ENCODE measurements at places on chromosomes 5 and 9.
A peak's percentile ranks its signal among the peaks of the same experiment; 100 is the strongest.

DNA sequence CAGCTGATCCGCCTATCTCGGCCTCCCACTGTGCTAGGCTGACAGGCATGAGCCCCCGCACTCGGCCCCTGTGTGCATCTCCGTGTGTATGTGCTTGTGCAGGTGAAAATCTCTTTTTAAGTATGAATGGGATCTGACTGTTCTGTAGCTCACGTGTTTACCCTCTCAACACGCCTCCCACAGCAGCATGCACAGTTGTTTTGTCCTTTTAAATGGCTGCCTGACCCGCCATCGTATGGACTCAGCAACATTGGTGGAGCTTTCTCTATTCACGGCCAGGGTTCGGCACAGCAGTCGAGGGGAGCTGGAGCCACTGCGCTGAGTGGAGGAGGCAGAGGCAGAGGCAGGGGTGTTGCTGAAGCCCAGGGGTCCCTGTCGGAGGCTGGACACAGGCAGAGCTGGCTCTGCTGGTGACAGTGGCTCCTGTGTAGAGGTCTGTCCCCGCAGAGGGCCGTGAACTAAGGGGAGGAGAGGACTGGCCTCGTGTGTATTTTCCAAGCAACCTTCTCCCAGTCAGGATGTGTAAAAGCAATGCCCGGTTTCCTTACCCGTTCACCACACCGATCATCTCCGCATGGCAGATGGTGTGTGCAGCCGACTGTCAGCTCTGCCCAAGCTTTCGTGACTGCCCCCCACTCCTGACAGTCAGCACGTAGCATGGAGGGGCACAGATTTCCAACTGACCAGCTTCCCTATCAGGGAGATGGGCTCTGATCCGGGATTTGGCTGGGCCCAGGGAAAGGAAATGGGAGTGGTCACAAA is 37.3 kb downstream of the MRPL36 start:
- DNase-seq = no peak

- DNase-seq = no peak
Measured at GRCh38 chr5:306011-306805, 15.3 kb upstream of the AHRR start.

- no peak for DNase-seq
Measured at GRCh38 chr5:179346401-179346800, 1.1 kb upstream of the ADAMTS2 start.

DNA sequence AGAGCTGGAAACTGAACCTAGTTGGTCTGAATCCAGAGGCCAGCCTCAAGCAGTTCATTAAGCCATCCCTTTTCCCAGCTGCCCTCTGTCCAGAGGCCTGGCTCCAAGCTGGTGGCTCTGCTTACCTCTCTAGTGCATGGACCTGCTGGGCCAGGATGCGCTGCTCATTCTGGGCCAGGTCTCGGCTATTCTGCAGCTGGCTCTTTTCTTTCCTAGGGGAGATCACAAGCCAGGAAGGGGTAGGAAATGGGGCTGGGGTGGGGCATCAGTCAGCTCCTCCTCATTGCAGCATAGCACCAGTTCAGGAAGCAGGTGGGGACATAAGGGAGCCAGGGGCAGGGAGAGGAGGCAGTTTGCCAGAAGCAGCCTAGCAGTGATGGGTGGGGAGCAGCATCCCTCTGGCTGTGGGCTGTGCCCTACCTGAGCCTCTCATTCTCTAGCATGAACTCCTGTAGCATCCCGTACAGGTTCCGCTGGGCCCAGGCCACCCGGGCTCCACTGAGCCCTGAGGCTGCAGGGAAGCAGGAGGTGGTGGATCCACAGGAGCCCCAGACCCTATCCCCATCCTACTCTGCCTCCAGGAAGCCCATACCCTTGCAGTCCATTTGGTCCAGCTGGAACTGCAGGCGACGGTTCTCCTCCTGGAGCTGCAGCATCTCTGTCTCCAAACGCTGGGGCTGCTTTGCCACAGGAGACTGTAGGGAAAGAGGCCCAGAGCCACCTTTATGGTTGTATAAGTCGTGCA is 5.2 kb downstream of the KIF12 start:
- DNase-seq = no peak

DNA sequence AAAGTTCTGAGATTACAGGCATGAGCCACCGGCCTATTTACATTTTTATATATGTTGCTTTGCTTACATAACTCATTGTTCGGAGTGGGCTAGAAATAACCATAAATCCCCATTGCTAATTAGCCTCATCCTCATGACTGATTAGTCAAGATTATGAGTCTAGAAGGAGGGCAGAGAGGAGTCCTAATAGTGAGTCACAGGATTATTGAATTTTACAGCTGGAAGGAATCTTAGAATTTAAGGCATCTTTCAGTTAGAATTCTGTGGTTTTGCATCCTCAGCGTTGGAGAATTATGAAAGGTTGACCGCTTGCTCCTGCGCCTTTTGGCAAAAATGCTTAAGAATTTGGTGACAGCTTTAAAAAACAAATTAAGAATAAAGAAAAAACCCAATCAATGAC is 2.6 kb upstream of the PBX3 start:
- DNase-seq = peak; percentile 90

DNA sequence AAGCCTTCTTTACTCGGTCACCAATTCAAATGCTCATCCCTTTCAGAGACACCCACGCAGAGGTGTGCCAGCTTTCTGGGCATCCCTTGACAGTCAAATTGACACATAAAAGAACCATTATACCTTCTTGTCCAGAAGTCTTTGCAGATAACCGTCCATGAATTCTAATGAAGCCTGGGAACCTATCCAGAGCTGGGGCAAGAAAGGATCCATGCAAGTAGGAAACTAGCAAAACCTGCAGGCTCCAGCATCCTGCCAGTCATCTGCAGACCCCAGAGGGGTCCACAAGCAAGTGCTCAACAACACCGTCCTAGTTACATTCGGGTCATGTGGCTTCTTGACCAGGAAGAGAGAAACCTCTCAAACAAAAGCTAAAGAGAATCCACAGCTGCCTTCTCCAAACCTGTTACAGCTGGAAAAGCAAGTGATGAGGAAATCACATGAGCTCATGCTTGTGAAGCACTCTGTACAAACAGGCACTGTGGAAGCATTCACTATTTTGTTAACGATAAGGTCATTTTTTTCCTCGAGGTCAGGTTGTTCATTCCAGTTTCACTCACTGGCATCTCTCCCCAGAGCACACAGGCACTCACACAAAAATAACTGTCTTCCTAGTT is 80.2 kb upstream of the DMRT1 start:
- DNase-seq = no peak

Data from fibroblast of upper back skin (primary cell).